ENCODE measurements at places on chromosomes 4 and X.

- no peak for DNase-seq
These were observed 129.0 kb downstream of the C4orf51 start for GRCh38 chr4:145808848-145809512.

- DNase-seq, result peak; percentile 2
These were observed 114.7 kb downstream of the MXRA5 start for GRCh38 chrX:3231766-3232165.

GRCh38 chrX:119041175-119041574 lies 31.6 kb upstream of the CT47C1 start:
- peak; percentile 0 for DNase-seq

DNA sequence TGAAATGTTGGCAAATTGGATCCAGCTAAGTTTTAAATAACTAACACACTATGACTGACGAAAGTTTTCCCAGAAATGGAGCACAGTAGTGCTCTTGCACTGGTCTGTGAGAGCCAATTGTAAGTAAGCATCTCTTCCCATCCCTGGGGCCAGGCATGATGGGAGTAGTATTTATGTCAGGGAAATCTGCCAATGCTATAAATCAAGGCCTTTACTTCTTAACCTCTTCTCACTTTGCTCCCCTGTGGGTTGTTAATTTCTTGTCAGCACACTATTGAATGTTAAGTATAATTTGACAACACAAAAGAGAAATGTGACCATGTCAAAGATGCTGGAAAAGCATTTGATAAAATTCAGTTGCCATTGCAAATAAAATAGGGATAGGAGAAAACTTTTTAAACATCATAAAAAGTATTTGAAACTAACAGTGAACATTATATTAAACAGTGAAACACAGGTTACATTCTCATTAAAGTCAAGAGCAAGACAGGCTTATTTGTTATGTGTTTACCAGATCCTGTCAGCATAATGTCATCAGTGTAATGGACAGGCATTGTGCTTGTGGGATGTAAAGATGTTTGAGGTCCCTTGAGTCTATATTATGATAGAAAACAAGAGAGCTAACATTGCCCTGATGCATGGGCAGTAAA lies 5.0 kb downstream of the F8A1 start:
- DNase-seq, result no peak

DNA sequence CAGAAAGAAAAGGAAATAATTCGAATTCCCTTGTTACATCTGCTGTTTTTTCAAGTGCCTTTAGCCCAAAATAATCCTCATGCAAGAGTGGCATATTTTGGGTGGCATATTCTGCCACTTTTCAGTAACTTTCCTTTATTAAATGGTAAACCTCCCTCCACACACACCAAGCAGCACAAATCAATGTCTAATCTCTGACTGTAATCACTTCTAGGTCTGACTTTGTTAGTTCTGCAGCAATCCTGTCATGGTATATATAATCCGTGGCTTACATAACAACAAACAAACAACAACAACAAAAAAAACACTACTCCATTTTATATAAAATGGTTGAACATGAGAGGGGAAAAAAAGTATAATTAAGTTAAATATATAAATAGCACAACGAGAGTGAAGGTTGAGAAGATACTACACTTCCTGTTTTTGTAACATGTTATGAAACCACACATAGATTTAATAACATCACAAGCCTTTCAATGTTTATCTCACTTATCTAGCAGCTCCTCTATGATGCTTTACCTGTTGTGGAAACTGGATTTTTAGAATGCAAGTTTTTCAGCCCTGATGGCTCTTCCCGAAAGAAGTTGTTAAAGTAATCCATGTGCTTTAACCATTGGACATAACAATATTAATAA lies 715.4 kb downstream of the GRXCR1 start:
- DNase-seq, result no peak

- DNase-seq, result no peak
These were observed 89.1 kb downstream of the ANXA3 start for GRCh38 chr4:78640714-78641113.

GRCh38 chr4:59729321-59729720 lies 1470.8 kb upstream of the ADGRL3 start:
- DNase-seq, result no peak

DNA sequence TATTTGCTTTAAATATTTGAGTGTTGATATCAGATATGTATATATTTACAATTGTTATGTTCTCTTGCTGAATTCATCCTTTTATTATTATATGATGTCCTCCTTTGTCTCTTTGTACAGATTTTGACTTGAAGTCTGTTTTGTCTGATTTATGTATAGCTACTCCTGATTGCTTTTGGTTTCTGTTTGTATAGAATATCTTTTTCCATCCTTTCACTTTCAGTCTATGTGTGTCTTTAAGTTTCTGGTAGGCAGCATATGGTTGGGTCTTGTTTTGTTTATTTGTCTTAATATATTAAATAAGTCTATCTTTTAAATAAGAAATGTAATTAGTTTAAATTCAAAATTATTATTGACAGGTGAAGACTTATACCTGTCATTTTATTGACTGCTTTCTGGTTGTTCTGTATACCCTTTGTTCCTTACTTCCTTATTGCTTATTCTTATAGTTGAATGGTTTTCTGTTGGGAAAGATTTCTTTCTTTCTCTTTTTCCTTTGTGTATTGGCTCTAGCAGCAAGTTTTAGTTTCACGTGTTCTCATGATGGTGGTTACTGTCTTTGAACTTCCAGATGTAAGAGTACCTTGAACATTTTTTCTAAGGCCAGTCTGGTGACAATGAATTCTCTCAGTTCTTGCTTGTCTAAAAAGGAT lies 31.1 kb downstream of the RAB28 start:
- DNase-seq, result no peak

- no peak for DNase-seq
These were observed 93.2 kb downstream of the WFS1 start for GRCh38 chr4:6362896-6363295.

DNA sequence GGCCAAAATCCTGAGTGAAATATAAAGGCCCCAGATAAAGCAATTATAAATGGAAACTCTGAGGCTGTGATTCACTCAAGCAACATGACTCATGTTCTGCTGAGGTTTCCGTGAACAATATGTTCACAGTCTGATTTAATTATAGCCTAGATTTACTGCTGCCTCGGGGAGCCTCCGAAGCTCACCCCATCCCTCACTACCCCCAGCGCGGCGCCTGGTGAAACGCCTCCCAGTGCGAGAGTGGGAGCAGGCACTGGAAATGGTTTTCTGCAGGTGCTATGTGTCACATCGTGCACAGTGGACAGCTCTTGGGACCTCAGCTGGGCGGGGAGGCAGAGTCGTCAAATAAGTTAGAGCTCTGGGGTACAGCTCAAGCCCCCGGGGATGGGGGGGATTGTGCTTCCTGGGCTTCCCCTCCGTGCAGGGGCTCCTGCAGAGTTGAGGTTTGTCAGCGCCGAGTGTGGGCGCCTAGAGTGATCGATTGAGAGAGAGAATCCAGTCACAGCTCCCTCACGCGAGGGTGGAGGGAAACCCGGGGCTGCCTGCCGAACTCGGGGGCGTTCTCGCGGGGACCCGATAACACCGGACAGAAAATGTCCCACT lies 110.6 kb downstream of the PHKA2 start:
- no peak for DNase-seq

- DNase-seq, result no peak
These were observed 3.3 kb downstream of the MYL5 start for GRCh38 chr4:677431-678293.

DNA sequence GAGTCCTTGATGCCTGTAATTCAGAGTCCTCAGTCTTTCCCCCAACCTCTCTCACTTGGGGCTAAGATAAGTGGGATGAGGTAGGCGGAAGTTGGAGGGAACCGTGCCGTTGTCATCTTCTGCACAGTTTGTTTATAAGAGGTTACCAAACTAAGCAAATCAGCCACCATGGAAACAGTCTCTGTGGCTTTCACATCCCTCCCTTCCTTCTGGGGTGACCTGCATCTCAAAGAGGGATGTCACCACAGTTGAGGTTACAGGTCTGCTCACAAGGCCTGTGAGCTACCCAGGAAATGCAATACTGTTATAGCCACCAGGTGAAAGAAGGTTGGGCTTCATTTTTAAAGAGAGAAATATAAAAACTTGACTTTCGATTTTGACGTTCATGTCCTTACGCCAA lies 26.3 kb downstream of the RTL5 start:
- DNase-seq, result peak; percentile 47

GRCh38 chrX:148672517-148672916 lies 172.1 kb downstream of the AFF2 start:
- no peak for DNase-seq

DNA sequence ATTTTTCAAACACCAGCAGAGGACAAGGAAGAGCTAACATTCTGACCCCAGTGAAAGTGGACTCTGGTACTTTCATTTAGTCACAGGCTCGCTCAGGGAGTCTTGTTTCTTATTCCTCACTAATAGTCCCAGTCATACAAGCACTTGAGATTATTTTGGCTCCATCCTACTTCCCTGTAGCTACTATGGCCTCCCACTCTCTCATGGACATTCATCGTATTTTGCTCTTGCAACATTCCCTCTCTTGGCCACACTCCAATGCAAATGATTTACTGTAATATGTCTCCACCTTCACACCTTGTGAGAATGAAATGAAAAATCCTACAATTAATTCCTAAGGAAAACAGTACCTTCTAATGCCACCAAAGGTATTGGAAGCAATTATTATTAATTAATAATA lies 21.3 kb downstream of the PLRG1 start:
- DNase-seq, result no peak

- DNase-seq, result no peak
These were observed 106.8 kb downstream of the ATG4A start for GRCh38 chrX:108198420-108198819.

DNA sequence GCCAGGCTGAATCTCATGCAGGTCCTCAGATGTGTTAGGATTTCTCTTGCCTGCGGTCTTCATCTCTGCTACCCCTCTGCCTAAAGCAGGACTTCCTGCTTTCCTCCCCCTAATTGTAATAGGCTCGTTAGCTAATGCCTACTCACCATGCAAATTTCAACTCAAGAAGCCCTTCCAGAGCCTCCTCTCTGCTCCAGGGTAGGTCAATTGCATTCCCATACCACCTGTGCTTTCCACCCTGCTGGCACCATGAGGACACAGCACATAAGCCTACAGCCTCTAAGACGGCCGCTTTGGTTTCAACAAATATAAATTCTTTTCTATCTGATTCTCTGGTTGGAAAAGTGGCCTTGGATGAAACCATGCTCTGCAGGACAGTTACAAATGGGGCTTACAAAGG lies 93.9 kb downstream of the QDPR start:
- no peak for DNase-seq

DNA sequence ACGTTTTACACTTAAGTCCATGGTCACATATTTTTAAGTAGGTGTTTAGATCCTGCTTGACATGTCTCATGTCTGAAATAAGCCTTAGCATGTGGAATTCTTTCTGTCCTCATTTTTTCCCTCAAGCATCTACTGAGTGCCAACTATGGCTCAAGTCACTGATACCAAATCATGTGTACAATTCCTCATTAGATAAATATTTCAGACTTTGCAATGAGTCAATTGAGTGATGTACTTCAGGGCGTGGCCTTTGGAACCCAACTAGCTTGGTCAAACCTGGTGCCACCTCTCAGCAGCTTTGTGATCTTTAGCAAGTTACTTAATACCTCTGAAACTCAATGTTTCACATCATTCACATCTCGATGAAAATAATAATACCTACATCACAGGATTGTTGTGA lies 12.6 kb upstream of the JADE1 start:
- DNase-seq, result no peak

- peak; percentile 30 for DNase-seq
These were observed 235.3 kb upstream of the SFRP2 start for GRCh38 chr4:154024097-154024694.

- no peak for DNase-seq
These were observed 59.8 kb upstream of the MAML3 start for GRCh38 chr4:140213749-140214148.

GRCh38 chr4:184074677-184075388 lies 142.8 kb downstream of the ENPP6 start:
- DNase-seq, result no peak

DNA sequence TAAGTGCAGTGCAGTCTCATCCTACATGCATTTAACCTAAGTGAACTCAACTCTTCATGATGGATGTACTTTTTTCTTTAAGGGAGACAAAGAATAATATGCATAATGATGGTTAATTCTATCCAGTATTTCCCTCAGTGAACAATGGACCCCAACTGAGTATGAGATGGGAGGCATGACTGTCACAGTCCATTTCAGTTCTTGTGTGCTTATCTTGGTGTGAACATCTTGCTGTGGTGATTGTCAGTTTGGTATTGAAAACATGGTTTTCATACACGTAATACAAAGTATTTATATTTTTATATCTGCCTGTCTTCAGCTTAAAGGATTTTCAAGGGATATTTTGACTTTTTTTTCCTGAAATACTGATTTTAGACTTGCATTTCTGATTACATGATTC lies 72.0 kb upstream of the NDUFC1 start:
- no peak for DNase-seq

DNA sequence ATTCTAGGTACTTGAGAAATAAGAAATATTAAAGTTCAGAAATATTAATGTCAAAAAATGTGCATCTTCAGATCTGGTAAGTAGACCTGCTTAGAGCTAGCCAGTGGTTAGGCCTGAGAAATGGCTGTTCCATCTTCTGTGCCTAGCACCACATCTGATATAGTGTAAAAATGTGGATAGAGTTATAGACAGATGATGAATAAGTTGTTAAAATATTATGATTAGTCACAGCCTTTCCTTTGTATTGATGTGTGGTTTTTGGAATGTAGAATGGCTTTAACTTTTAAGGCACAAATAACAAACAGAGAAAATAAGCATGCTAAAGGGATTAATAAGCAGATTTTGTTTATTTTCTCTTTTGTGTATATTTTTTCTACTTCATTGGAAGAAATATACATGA lies 133.5 kb upstream of the NUDT6 start:
- DNase-seq, result no peak

DNA sequence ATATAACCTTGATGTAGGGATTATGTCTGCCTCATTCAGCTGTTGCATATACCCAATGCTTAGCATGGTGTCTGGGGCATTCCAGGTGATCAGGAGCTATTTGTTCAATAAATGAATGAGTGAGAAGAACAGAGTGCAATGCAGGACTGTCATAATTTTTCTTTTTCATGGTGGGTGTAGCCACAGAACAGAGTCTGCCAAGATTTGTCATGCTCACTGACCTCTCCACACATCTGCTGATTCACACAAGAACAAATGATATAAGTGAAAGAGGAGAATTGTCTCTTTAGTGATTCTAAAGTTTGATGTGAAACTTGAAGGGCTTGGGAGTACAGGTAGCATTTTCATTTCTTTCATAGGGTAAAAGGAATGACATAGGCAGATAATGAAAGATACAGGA lies 64.4 kb upstream of the TEX13D start:
- no peak for DNase-seq

Measured in MV-4-11 (cell line).